ELR (cell line): ENCODE measurements at places on chromosomes 2 and 18.

- DNase-seq = peak; percentile 70
Observed at GRCh38 chr2:10717628-10718027, 3.8 kb upstream of the ATP6V1C2 start.

- peak; percentile 0 for DNase-seq
Observed at GRCh38 chr2:5250482-5250881, 441.7 kb upstream of the SOX11 start.

GRCh38 chr2:205765151-205765550 lies 82.8 kb downstream of the NRP2 start:
- no peak for DNase-seq

DNA sequence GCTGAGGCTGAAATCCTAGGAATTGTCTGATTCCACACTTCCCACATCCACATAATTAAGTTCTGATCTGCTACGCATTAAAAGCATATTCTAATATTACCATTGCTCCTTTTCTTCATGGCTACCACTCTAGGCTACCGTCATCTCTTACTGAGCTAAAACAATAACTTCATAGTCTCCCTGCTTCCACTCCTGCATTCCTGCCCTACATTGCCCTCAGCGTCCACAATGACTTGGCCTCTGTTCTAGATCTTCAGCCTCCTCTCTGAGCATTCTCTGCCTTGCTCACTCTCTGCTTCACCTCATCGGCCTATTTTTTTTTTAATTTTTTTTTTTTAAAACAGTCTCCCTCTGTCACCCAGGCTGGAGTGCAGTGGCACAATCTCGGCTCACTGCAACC lies 15.8 kb upstream of the TLK1 start:
- DNase-seq = no peak

GRCh38 chr2:128468186-128468920 lies 149.7 kb upstream of the HS6ST1 start:
- DNase-seq = no peak

- DNase-seq = peak; percentile 82
Observed at GRCh38 chr2:222859786-222860612, 837 bp upstream of the ACSL3 start.

DNA sequence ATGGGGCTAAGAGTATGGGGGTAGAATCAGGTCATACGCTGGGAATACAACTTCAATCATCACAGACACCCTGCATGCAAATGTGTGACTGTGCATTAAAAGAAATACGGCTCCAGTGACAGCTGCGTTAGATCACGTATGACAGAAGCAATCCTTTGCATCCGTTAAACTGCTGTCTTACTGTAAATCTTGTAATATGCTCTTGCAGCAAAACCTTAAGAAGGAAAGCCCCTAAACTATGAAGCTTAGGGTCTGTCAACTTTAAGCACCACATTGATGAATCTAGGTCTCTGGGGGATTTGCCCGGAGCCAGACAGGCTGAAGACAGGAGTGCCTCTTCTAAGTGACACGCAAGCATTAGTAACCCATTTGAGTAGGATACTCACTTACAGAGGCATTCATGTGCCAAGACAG lies 84.7 kb upstream of the EML6 start:
- no peak for DNase-seq

DNA sequence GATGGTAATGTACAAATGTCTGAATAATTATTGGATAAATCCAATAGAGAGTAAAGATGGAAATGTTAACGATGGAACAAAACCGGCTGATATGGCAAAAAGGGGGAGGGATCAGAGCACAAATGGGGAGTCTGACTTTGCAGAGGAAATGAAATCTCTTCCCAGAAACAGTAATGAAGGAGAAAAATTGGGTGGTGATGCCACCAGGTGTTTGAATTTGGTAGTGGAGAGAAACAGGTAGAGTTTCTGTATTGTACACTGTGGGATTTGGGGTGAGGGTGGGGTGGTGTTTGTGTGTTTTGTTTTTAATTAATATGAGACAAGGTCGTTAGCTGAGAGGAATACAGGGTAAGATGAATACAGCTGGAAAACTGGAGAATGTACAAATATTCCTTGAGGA lies 20.4 kb upstream of the XDH start:
- peak; percentile 39 for DNase-seq

DNA sequence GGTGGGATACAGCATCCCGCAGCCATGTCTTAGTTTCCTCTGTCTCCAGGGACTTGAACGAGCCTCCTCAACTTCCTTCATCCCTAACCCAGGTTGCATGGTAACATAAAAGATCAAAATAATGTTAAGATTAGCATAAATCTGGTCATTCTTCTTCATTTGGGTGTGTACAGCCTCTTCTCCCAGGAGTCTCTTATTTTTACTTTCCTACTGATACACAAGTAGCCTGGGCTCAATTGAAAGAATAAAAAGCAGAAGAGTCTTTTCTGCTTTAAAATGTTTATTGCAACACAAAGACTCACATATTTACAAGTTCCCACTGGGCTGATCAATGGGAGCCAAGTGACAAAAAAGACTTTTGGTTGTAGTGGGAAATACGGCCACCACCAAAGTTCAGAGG lies 137.9 kb upstream of the PID1 start:
- peak; percentile 23 for DNase-seq

DNA sequence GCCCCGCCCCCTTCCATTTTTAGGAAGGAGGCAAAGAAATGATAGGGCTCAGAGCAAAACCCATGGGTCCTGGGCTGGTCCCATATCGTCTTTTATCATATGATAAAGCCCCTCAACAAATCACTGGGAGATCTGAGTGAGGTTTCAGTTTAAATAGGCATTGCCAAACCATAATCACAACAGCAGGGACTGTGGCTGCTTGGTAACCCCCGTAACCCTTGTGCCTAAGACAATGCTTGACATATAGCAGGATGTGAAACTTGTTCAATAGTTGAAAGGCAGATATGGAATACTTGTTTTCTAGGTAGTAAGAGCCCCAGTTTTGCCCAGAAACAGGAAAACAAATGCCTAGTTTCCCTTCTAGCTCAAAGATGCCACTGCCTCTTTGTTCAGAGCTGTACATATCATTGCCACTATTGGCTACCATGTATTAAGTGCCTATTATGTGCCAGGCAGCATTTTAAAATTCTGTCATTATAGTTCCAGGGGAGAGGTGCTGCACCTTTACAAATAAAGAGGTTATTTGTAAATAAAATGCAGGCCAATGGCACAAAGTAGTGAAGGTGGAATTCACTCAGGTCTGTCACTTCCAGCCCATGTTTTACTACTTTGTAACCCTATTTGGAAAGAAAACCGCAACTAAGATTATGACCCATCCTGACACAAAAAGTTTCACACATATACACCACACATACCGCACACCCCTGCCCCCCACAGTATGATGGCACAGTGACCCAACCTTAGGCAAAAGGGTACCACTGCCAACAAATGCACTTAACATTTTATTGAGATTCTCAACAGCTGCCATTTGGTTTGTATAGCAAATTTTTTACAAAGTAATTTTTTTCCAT lies 14.2 kb downstream of the NAGK start:
- DNase-seq = no peak
